ENCODE measurements at places on chromosomes 4 and X. TPM values are rescaled to one million over a fixed set of nuclear protein-coding genes. Genes with fewer than 3 reads are reported as not detected.

NAP1L2 gene
- 1.8 TPM for polyA plus RNA-seq

SLC4A4 gene
- polyA plus RNA-seq: 1.8 TPM

SMAD1 gene
- polyA plus RNA-seq: 9.9 TPM

DNA sequence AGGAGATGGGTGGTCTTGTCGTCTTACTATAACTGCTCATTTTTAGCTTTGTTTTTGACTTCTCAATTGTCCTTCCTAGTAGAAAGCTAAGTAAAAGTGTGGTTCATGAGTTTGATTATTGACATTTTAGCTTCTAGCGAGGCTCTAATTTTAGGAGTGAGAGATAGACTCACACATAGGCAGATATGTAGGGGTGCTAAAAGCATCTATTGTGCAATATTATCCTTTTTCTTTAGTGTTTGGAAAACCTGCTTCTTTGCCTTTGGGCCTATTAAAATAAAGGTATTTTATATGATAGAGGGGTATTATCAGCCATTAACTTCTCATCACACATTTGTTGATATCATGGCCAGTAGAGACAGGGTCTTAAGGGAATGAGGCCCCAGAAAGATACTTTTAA is 195.3 kb downstream of the SPRY1 start:
- no peak for DNase-seq

- no peak for DNase-seq
These were observed 43.1 kb downstream of the SRPX2 start for GRCh38 chrX:100687128-100687527.

- DNase-seq: no peak
These were observed 982.2 kb downstream of the PCDH7 start for GRCh38 chr4:31702326-31702725.

GRCh38 chr4:31081366-31081765 is 361.2 kb downstream of the PCDH7 start:
- no peak for DNase-seq

GRCh38 chrX:45309801-45310200 is 109.1 kb upstream of the DIPK2B start:
- no peak for DNase-seq

DNA sequence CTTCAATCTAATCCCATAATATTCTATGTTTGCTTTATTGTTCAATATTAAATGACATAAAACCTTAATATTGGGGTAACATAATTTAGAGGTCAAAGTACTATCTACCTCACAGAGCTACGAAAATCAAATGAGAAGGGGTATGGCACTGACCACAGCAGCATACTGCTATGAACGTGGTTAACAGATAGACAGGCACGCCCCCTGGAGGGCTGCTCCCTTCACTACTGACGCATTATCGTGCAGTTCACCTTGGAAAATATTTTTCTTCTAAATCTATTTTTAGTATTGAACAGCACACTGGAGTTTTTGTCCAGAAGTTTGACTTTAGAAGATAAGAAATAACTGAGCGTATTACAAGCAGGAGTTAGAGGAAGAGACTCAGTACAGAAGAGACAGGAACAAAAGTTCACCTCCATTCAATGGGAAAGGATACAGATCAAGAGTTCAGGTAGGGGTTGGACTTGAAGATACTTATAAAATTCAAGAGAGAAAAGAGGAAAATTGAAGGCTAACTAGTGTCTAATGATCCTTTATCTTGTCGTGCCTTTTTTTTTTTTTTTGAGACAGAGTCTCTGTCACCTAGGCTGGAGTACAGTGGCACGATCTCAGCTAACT is 22.7 kb downstream of the MAP9 start:
- peak; percentile 14 for DNase-seq

- no peak for DNase-seq
These were observed 222.5 kb downstream of the MGST2 start for GRCh38 chr4:139887962-139888735.

DNA sequence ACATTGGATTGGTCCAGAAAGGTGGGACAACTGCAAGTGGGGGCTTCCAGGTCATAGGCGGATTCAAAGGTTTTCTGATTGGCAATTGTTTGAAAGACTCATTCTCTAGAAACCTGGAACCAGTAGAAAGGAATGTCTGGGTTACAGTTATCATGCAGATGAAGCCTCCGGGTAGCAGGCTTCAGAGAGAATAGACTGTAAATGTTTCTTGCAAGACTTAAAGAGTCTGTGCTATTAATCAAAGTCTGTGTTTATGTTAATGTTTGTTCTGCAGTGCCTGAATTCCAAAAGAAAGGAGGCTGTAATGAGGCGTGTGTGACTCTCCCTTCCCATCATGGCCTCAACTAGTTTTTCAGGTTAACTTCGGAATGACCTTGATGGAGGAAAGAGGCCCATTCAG is 43.9 kb upstream of the GC start:
- DNase-seq: no peak

DNA sequence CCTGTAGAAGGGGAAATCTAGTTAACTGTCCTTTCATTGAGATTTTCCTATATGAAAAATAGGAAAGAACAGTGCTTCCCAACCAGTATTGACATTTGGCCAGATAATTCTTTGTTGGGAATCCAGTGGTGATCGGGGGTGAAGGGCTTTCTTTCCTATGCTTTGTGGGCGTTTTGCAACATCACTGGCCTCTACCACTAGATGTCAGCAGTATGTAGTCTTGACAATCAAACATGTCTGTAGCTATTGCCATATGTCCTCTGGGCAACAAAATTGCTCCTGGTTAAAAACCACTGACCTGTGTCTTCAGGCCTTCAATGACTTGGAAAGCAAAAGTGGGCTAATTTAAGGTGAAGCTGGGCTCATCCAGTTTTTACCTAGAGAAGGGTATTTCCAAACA is 658.5 kb downstream of the DACH2 start:
- DNase-seq: peak; percentile 23

GRCh38 chr4:30450474-30450873 is 269.7 kb upstream of the PCDH7 start:
- no peak for DNase-seq

DNA sequence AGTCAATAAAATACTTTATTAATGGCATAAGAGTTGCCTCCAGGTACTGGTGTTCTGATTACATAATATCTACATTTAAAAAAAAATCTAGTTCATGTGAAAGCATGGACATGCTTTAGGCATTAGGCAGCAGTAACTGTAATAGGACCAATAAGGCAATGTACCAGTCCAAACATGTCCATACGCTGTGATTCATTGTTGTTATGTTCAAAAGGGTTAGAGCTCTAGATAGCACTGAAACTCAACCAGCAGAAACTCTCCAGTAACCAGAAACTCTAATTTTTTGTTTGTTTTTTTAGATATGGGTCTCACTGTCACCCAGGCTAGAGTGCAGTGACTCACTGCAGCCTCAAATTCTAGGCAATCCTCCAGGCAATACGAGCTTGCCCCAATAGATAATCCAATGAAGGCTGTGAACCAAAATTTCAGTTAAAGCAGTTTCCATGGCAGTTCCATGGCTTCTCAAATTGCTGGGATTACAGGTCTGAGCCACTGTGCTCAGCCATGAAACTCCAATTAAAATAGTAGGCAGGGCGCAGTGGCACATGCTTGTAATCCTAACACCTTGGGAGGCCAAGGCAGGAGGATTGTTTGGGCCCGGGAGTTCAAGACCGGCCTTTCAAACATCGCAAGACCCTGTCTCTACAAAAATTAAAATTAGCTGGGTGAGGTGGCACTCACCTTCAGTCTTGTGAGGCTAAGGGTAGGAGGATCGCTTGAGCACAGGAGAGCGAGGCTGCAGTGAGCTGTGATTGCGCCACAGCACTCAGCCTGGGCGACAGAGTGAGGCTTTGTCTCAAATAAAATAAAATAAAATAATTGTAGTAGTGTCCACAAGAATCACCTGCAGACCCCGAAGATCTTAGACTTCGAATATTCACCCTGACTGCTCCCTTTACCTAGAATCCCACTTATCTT is 36.3 kb downstream of the MGARP start:
- DNase-seq: no peak

DNA sequence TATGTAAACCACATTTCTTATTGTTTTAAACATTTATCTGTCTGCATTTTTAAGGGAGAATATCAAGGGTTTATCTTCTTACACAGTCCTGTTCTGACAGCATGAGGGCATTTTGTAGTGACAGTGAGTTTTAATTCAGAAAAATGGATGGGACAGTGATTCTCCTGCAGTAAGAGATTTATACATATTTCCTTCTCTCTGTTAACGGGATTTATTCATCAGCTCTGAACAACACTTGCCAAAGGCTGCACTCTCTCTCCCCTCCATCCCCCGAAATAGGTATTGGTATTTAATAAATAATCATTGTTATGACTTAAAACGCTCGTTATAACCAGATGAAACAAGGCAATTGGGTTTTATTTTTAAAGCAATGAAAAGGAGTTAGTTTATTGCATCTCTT is 410.9 kb downstream of the STIM2 start:
- no peak for DNase-seq

GRCh38 chr4:170729236-170729635 is 639.5 kb upstream of the AADAT start:
- no peak for DNase-seq

- no peak for DNase-seq
These were observed 46.8 kb upstream of the PASD1 start for GRCh38 chrX:151516538-151517187.

All from A549 (cell line).